ENCODE measurements at places on chromosomes 2 and 18. TPM values are rescaled to one million over a fixed set of nuclear protein-coding genes. Genes with fewer than 3 reads are reported as not detected.

GRCh38 chr18:3093624-3094337 is 80.8 kb upstream of the LPIN2 start:
- DNase-seq, result no peak

GRCh38 chr18:67549946-67550345 is 33.4 kb upstream of the DSEL start:
- DNase-seq, result no peak

Gene REG3A
- not detected for total RNA-seq

Gene GNAL
- 0.65 TPM for total RNA-seq

DNA sequence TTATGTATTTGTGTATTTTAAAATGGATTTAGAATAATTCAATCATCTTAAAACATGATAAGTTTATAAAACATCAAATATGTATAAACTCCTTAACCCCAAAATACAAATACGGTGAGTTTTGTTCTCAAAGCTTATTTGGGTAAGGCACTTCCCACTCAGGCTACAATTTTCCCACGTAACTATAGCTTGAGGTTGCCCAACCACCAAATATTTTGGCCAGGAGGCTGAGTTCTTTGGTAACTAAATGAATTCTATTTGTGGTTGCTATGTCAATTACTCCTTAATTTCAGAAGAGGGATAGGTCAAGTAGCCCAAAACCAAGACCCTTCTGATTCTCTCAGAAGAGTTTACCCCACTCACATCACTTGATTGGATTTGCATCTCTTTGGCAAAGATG is 70.4 kb downstream of the MYL12B start:
- no peak for DNase-seq

Gene LBX2
- total RNA-seq, result 0.84 TPM

DNA sequence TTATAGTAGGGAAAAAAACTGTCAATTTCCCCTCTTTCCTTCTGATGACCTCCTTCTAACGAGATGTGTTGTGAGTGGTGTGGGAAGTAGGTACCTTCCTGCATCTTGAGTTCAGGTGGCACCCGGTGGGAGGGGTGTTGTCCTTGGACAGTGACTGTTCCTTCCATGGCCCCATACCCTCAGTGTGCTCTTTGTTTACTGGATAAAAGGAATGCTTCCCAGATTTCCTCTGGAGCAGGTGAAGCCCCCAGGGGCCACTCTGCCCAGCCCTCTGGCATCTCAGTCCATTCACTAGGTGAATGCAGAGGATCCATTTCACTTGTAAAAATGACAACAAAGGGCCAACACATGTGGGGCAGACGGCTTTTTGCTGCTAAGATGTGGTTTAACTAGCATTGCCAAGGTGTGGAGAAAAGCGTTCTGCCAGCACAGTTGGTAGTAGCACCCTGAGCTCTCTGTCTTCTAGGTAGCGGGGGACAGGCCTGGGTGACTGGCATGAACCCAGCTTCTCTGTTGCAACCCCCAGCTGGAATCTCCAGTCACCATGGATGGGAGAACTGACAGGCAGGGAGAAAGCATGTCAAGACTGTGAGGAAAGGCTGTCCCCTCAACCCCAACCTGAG is 6.9 kb downstream of the GDF7 start:
- no peak for DNase-seq

Gene AQP12A
- total RNA-seq, result not detected

- no peak for DNase-seq
Observed at GRCh38 chr2:42132966-42133641, 36.0 kb upstream of the EML4 start.

DNA sequence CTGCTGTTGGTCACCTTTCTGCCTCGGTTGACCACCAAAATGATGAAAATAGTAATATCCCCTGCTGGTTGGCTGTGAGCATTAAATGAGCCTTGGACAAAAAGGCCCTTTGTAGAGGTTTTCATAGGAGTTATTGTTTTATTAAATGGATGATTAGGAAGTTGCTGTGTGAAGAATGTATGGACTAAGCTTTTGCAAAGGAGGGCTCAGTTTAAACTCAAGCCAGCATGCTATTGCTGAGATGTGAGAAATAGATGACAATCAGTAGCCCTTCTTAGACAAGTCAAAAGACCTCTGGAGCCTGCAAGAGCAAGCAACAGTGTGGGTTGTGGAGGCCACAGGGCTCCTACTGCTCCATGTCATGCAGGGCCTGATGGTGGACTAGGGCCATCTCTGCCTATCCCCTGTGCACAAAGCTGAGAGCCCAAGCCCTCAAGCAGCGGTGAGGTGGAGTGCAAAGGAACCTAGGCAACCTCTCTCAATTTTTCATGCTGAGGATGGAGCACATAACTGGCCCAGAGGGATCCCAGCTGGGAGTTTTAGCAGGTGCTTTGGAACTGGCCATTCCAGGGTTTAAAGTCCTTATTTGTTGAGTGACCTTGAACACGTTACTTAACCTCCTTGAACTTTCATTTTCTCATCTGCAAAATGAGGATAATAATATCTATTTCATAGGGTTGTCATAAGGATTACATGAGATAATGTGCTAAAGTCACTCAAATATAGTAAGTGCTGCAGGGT is 37.1 kb downstream of the FOSL2 start:
- no peak for DNase-seq

DNA sequence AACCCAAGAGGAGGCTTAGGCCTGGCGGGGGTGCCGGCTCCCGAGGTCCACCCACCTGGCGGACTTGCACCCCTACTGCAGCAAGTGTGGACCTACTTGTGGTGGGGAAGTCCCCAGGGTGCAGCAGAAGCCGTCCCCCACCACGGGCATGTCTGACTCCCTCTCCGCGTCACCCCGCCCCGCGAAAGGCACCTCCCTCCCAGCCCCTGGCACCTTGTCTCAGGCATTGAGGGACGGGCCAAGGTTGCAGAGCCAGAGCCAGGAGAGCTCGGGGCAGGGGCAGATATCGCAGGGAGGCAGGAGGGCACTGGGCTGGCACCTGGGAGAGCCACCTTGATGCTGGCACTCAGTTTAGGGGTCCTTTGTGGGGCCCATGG is 19.0 kb downstream of the CROCC2 start:
- peak; percentile 14 for DNase-seq

GRCh38 chr2:201413143-201413542 is 38.1 kb downstream of the TRAK2 start:
- DNase-seq, result no peak

DNA sequence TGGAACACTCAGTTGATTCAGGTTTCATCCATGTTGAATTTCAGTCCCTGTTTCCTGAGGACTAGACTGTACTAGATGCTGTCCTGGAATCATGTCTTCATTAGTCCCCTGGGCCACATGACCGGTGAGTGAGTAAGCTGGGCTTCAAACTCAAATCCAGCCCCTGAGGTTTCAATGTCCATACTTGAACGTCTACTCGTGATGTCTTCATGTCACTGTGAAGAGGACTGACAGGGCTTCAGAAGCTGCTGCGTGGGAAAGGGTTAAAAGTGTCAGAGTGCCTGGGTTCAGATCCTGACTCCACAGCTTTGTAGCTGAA is 101.2 kb downstream of the CDK15 start:
- no peak for DNase-seq

DNA sequence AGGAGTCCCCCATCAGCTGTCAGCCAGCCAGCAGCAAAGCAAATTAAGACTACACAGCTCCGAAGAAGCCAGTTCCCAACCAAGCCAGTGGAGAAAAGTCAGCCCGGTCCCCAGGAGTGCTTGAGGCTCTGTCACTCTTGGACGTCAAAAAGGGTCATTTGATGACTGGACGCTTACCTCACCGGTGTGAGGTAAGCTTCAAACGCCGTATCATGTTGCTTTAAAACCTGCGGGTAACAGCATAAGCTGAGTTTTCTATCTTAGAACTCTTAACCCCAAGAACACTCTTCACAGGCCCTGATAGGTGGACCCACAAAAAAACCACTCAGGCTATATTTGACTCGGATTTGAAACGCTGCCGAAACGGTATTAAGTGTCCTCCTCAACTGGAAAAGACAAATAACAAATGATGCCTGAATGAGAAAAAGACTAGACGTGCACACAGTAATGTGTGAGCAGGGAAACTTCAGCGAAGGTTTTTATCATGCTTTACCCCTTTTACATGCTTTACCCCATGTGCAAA is 682 bp upstream of the LNPK start:
- DNase-seq, result no peak

Gene RSAD2
- total RNA-seq, result 1.7 TPM

GRCh38 chr2:109345653-109346480 is 216.9 kb downstream of the SH3RF3 start:
- no peak for DNase-seq

Gene CCDC74A
- 0.42 TPM for total RNA-seq
